ENCODE measurements at places on chromosomes 12 and 14.
A peak's percentile ranks its signal among the peaks of the same experiment; 100 is the strongest.

GRCh38 chr12:127150479-127150878 is 1116.5 kb upstream of the TMEM132C start:
- H3K36me3 ChIP-seq, result no peaks in the 10 kb centered on the region
- no peaks in the 10 kb centered on the region for H3K4me1 ChIP-seq
- no peaks in the 10 kb centered on the region for H3K27me3 ChIP-seq
- no peak for DNase-seq
- H3K27ac ChIP-seq, result no peak overlapping the region

- DNase-seq, result no peak
- no peak overlapping the region for H3K4me3 ChIP-seq
- H3K4me1 ChIP-seq, result no peaks in the 10 kb centered on the region
- H3K27ac ChIP-seq, result no peak overlapping the region
- H3K36me3 ChIP-seq, result no peaks in the 10 kb centered on the region
These were observed 786.3 kb upstream of the NOVA1 start for GRCh38 chr14:27384124-27384523.

DNA sequence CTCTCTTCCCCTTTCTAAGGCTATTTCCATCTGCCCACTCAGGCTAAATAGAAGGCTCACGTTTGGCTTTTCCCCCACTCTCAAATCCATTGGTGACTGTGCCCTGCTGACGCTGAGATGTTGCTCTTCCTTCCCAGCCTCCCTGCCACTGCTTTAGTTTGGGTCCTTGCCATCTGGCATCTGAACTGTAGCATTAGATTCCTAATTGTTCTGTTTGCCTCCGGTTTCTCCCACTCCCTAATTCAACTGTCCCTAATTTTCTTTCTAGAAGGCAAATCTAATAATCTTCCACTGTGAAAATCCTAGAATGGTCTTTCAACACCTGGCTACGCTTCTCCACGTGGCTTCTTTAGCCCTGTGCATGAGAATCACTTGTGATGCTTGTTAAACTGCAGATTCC is 37.6 kb upstream of the SMOC1 start:
- no peak overlapping the region for H3K27ac ChIP-seq
- H3K4me1 ChIP-seq, result peaks cover 3% of the 10 kb centered on the region
- no peaks in the 10 kb centered on the region for H3K27me3 ChIP-seq
- DNase-seq, result no peak

DNA sequence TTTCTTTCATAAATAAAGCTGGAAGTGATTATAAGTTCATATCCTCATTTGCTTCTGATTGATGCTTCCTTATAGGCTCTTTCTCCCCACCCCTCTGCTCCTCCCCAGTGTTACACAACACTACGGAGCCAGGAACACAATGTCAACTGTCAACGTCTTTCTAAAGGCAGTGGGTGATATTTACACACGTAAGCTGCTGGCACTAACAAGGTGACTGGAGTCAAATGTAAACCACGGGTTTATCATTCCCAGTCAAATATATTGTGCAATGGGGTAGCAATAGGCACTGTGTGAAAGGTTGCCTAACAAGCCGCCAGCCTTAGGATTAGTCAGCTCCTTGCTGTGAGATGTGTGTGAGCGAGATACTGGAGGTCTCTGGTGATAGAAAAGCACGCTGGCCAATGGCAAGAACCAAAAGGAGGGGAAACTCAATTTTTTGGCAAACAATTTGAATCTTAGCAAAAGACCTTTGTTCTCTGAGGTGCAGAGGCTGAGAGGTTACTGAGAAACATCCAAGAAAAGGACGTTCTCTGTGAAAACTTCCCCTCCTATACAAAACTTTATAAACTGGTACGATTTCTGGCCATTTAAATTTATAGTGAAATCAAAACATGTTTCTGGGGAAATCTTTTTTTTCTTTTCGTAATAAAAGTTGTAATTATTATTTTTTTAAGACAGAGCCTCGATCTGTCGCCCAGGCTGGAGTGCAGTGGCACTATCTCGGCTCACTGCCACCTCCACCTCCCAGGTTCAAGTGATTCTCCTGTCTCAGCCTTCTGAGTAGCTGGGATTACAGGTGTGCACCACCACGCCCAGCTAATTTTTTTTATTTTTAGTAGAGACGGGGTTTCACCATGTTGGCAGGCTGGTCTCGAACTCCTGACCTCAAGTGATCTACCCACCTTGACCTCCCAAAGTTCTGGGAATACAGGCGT is 22.3 kb upstream of the HECTD1 start:
- no peak overlapping the region for H3K27ac ChIP-seq
- no peaks in the 10 kb centered on the region for H3K4me1 ChIP-seq
- no peak for DNase-seq
- no peaks in the 10 kb centered on the region for H3K36me3 ChIP-seq

GRCh38 chr12:79687711-79688260 is 3.0 kb downstream of the PAWR start:
- DNase-seq, result no peak
- H3K4me3 ChIP-seq, result peak overlapping the region; percentile 88
- no peaks in the 10 kb centered on the region for H3K36me3 ChIP-seq
- peak overlapping the region; percentile 52 for H3K27ac ChIP-seq
- peaks cover 13% of the 10 kb centered on the region for H3K27me3 ChIP-seq
- H3K4me1 ChIP-seq, result peaks cover 53% of the 10 kb centered on the region

DNA sequence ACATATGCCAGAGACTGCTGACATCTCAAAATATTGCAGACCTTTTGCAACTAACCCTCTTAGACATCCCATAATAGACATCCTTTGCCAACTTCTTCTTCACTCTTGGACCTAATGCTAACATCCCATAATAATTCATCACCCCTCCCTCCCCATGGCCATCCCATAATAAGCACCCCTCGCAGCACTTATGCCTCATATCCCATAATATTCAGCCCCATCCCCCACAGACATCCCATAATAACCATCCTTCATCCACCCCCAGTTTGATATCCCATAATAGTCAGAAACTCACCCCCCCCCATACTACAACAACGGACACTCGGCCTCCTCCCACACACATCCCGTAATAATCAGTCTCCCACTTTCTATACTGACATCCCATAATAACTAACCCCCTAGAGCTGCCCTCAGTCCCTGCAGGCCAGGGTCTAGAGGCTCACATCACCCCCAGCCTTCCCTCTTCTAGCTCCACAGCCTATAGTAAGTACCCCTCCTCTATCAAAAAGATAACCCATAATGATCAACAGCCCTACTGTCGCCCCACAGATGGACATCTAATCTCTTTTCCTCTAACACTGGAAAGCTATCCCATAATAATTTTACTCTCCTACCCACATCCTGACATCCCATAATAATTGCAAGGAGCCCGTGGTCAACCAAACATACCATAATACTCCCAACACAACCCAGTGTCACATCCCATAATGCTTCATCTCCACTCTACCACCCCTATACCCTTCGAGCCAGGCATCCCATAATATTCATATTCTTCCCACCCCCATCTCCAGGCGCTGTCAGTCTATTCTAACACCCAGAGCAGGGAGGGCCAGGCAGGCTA is 792 bp upstream of the CHD4 start:
- H3K36me3 ChIP-seq, result peaks cover 22% of the 10 kb centered on the region
- H3K27me3 ChIP-seq, result peaks cover 5% of the 10 kb centered on the region
- peaks cover 55% of the 10 kb centered on the region for H3K4me1 ChIP-seq
- H3K4me3 ChIP-seq, result no peak overlapping the region

All from nephron progenitor cell (in vitro differentiated cells).